Central memory CD4-positive, alpha-beta T cell (primary cell): ENCODE measurements at places on chromosomes 16 and 17.

GRCh38 chr17:12739500-12739899 lies 49.8 kb upstream of the ARHGAP44 start:
- DNase-seq = no peak

- no peak for DNase-seq
These were observed 46.5 kb downstream of the TEX2 start for GRCh38 chr17:64216338-64217248.

GRCh38 chr16:81600275-81600674 lies 155.7 kb downstream of the CMIP start:
- no peak for DNase-seq

- no peak for DNase-seq
These were observed 759.1 kb upstream of the RBFOX1 start for GRCh38 chr16:6573577-6573976.

GRCh38 chr17:64492481-64493109 lies 4.3 kb downstream of the POLG2 start:
- peak; percentile 51 for DNase-seq
